Activated gamma-delta T cell treated with anti-CD3 and anti-CD28 coated beads, Interleukin-2, amount 50 U/mL, for 16 hours (primary cell): ENCODE measurements at places on chromosomes 6 and 20.

DNA sequence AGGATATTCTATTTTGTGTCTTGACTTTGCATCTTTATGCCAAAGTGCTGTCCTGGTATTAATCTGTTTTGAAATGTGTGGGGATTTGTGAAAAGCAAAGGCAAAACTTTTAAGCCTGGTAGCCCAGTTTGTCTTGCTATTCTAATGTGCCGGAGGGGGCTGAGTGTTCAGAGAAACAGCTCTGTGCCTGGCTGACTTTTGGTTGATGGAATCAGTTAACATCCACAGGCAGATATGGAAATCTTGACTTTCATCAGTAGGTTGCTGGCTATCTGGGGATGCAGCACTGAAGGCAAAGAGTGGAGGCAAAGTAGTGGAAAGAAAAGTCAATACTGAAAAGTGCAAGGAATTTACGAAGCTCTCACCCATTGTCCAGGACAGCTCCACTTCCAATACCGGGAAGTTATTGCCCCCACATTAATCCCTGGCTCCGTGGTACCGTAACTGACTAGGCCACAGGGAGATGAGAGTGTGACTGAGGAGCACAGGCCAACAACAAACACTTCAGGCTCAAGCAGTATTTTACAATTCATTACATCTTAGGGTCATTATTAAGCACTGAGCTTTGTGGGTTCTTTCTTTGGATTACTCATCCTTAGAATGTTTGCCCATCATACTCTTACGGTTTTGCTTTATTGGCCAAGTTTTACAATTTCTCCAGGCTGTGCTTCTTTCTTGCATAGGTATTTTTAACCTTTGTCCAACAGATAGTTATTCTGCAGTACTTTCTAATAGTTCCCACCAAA lies 164.6 kb downstream of the MTFR2 start:
- DNase-seq = no peak

- no peak for DNase-seq
Measured at GRCh38 chr20:37936451-37936850, 33.5 kb downstream of the VSTM2L start.

DNA sequence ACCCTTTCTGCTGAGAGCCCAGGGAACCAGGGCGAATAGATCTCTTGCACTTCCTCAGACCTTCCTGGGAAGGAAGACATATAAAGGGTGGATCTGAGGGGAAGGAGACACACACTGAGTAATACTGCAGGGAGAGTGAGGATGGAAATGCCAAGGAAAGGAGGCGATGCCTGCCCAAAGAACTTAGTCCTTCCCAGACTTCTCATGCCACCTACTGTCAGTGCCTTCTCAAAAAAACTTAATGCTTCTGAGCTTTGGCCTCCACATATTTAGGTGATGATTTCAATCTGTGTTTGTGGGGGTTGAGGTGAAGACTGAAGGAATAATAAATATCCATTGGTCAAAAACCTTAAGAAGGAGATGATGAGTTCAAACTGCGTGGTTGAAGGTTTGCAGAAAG lies 9.7 kb downstream of the BTN3A1 start:
- no peak for DNase-seq

DNA sequence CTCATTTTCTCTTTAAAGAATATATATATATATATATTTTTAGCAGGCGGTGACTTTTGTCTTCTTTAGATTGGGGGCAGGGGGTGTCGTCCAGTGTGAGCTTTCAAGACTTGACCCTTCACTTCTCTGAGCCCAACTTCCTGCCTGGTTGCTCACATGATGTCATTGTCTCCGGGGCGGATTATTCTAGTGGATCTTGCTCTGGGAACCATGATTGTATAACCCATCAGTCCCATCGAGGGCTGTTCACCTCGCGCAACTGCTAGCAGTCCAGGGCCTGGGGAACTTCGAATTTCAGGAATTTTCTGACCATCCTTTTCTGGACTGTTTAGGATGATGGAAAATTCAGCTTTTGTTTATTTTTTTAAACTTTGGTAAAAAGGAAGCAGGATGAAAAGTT lies 1.0 kb downstream of the IGF2R start:
- no peak for DNase-seq

- DNase-seq = no peak
Measured at GRCh38 chr6:37501632-37502491, 2.2 kb upstream of the CCDC167 start.

GRCh38 chr6:99136488-99136887 lies 188.7 kb upstream of the FBXL4 start:
- no peak for DNase-seq

DNA sequence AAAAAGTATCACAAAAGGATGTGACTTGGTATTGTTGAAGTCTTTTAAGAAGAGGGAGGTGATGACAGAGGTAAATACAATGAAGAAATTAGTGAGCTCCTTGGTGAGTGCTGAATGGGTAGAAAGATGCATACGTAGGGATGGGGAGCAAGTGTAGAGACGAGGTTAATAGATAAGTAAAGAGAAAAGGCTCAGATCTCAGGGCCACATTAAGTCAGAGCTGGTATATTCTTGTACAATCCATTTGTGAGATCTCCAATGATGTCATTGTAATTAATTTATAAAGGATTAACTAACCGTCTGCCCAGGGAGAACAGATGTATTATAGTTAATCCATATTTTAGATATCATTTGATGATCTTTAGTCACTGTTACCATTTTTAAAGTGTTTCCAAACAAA lies 43.4 kb downstream of the SMPDL3A start:
- DNase-seq = no peak

DNA sequence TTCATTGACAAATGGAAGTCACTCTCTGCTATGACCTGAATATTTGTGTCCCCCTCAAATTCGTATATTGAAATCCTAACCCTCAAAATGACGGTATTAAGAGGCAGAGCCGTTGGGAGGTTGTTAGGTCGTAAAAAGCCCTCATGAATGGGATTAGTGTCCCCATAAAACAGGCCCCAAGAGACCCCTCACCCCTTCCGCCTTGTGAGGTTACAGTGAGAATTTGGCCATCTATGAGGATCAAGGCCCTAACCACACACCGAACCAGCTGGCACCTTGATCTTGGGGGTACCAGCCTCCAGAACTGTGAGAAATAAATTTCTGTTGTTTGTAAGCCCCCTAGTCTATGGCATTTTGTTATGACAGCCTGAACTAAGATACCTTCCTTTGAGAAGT lies 52.5 kb upstream of the SLC22A16 start:
- DNase-seq = no peak

GRCh38 chr6:129655334-129655733 lies 54.6 kb downstream of the ARHGAP18 start:
- DNase-seq = no peak

DNA sequence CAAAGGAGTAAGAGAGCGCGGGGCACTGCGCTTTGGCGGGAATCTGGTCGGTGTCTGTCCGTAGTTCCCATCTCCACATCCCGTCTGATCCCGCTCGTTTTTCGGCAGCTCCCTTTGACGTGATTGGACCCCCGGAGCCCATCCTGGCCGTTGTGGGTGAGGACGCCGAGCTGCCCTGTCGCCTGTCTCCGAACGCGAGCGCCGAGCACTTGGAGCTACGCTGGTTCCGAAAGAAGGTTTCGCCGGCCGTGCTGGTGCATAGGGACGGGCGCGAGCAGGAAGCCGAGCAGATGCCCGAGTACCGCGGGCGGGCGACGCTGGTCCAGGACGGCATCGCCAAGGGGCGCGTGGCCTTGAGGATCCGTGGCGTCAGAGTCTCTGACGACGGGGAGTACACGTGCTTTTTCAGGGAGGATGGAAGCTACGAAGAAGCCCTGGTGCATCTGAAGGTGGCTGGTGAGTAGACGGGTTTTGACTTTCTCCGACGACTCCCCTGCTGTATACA lies 1.4 kb downstream of the BTN1A1 start:
- peak; percentile 8 for DNase-seq

GRCh38 chr6:147260091-147260490 lies 55.9 kb downstream of the STXBP5 start:
- no peak for DNase-seq

DNA sequence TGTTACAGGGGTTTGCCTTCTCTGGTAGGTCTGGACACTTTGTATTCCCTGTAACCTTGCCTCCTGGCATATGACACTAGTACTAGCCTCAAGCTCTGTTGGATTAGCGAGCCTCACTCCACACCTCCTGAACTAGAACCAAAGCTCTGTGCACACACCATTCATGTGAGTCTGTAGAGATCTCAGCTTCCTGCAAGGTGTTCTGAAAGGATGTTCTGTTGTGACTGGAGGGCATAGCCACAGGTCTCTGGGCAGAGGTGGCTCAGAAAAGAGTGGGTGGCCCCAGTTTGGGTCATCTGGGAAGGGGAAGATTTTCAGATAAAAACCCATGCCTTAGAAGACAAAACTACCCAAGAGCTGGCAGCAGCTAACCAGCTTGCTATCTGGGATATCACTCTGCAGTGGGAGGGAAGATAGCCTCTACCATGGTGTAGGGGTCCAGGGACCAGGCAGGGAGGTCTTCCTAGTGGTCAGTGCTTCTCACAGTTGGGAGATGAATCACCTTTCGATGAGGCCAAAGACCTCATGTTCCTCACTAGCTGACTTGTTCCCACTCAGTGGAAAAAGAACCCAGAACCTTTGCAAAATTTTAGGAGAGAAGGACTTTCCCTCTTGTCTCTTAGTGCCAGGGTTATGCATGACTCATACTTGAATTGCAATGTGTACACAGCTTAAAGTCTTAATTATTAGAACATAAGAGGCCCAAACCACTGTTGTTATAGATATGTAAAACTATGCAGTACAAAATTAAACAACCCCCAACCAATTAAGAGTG lies 41.4 kb downstream of the HLA-F start:
- DNase-seq = no peak

DNA sequence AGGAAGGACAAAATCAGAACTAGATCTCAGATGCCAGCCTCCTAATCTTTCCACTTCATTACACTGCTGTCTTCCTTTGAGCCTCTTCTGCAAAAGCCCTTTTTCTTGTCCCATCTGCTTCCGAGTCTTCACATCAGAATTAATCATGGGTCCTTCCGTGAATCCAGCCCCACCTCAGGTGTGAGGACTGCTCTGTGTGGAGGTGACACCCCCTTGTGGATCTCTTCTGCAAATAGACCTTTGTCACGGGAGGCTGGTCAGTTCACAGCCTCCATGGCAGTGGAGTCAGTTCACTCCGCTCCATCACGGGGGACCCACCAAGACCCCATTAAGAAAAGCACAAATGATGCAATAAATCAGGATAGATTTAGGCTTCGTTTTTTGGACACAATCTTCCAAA lies 171.1 kb downstream of the ADAT2 start:
- no peak for DNase-seq

- no peak for DNase-seq
Measured at GRCh38 chr6:42176981-42177380, 3.8 kb downstream of the GUCA1A start.

DNA sequence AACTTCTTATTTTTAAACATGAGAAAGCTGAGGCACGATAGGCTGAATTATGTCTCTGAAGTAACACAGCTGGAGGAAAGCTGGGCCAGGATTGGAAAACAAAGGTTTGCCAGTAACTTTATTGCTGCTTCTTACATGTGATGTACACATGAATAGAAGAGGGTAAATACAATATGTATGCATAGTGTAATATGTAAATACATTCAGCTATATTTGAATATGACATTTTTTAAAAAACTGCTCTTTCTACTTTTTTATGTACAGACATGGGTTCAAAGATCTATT lies 90.2 kb downstream of the ADTRP start:
- DNase-seq = no peak

DNA sequence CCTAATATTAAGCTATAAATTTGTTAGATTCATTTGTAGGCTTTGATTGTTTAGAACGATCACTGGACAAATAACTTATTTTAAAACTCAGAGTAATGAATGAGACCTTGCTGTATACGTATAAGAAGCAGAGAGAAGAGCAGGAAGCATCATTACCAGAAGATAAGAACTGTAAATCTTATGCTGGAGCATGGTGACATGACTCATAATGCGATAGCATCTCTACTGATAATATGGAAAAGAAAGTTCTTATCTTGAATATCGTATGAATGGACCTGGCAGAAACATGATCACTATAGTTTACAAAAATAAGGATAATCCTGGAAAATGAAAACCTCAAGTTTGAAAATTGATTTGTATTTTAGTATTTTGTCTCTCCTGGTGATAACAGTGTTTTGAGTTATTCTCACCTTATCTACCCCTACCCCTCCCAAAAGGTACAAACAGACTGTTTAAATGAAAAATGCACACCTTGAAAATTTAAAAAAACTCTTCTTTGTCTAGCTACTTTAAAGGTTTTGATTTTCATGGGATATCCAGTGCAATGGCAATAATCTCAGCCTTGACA lies 2.0 kb upstream of the ZSCAN26 start:
- no peak for DNase-seq

GRCh38 chr6:144158133-144158532 lies 7.8 kb downstream of the STX11 start:
- no peak for DNase-seq

DNA sequence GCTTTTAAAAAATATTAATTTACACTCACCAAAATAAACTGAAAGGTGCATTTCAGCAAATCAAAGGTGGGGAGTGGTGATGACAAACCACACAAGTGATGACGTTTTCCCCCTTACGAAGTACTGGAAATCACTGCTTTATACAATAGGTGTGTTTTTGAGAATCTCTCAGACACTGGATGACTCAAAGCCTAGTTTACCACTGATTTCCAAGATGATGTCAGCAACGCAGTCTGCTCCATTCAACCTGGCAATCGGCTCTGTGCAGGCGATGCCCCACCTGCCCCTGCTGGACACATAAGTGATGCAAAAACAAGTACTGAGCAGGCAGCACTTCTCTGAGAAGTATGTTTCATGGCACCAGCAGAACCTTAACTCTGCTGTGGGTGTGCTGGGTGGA lies 114.4 kb downstream of the SOD2 start:
- DNase-seq = no peak

- DNase-seq = no peak
Measured at GRCh38 chr20:50762435-50763220, 31.2 kb downstream of the PARD6B start.

DNA sequence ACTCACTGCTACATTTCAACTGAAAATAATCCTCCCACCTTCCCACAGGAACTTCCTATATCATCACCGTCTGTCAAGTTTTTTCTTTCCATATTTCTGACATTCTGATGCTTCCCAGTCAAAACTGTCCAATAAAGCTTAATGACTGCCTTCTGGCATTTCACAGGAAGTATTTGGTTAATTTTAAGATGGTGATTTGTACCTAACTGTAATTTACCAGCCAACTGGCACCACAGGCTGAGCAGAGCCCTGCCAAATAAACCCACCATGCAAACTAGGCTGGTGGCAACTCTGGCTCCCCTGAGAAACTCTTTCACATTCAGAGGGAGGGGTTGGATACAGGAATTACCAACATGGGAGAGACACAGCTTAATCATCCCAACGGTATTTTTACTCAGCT lies 50.0 kb downstream of the KLHL32 start:
- no peak for DNase-seq

DNA sequence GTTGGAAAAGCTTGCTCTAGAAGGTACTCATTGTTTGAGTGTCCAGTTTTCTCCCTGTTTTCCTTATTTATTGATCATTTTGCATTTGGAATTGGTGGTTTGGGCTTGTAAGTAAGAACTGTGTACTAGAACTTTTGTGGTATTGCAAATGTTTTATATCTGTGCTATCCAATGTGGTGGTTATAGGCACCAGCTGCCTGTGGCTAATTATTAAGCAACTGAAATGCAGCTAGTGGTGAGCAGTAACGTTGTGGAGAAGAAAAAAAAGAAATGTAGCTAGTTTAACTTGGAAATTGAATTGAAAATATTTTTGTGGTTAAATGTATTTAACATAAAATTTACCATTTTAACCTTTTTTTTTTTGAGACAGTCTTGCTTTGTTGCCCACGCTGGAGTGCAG lies 50.7 kb upstream of the MAPK13 start:
- no peak for DNase-seq
